Globus pallidus (tissue), 1 donor: ENCODE measurements at places on chromosomes 2 and 18.

DNA sequence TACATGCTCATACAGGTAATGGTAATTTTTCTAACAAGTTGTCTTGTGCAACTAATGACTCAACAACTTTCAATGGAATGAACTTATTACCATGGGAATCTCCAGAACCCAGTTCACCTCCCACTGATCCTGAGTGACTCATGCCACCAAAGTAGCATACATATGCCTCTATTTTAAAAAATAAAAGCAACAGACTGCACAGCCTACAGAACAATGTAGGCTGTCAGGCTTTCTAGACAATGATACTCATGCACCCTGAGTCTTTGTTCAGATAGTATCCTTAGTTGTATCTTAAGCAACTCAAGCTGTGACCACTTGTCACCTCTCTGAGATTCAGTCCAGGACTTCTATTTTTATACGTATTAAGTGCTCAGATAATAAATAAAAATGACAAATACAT, 531.0 kb upstream of the SETBP1 start:
- no peak for DNase-seq

DNA sequence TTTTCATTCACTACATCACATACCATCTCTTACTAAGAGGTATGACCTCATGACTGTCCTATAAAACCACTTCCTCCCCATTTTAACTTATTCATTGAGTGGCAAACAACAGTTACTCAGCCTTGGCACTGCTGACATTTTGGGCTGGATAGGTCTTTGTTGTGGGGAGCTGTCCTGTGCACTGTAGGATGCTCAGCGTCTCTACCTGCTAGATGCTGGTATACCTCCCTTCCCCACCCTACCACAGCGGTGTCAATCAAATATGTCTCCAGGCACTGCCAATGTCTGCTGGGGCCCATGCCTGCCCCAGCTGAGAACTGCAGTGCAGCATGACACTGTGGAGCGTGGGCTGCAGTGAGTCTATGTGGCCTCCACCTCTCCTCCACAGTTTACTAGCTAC, 76.3 kb upstream of the MGAT4A start:
- DNase-seq = no peak

- DNase-seq = peak; percentile 48
These were observed 96.1 kb downstream of the UGGT1 start for GRCh38 chr2:128187032-128187654.

DNA sequence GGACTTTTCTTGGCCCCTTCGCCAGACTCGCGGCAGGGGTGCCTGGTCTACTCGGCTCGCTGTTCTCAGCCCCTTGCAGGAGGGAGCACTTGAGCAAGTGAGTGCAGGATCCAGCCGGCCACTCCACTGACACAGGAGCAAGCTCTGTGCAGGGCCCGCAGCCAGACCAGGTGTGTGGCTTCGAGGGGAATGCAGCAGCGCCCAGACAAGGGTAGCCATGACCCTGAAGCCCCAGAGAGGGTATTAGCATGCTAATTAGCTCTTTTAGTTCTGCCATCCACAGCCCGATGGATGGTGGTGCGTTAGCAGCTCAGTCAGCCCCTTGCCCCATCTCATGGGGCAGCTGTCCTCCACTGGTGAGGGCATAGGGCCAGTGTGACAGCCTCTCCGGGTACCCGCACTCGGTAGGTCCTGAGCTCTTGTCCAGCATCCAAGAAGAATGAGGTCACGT, 103.2 kb upstream of the HS6ST1 start:
- DNase-seq = no peak

DNA sequence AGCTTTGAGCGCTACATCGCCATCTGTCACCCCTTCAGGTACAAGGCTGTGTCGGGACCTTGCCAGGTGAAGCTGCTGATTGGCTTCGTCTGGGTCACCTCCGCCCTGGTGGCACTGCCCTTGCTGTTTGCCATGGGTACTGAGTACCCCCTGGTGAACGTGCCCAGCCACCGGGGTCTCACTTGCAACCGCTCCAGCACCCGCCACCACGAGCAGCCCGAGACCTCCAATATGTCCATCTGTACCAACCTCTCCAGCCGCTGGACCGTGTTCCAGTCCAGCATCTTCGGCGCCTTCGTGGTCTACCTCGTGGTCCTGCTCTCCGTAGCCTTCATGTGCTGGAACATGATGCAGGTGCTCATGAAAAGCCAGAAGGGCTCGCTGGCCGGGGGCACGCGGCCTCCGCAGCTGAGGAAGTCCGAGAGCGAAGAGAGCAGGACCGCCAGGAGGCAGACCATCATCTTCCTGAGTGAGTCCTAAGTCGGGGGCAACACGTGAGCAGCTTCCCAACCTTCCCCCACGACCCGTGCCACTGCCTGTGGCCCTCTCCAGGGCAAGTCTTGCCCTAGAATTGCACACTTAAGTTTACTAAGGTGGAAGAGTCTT, 928 bp downstream of the GPR39 start:
- DNase-seq = no peak

GRCh38 chr2:230868947-230869913, 4.5 kb downstream of the ITM2C start:
- DNase-seq = no peak

- peak; percentile 56 for DNase-seq
These were observed 77.5 kb downstream of the OSBPL6 start for GRCh38 chr2:178271629-178272333.

DNA sequence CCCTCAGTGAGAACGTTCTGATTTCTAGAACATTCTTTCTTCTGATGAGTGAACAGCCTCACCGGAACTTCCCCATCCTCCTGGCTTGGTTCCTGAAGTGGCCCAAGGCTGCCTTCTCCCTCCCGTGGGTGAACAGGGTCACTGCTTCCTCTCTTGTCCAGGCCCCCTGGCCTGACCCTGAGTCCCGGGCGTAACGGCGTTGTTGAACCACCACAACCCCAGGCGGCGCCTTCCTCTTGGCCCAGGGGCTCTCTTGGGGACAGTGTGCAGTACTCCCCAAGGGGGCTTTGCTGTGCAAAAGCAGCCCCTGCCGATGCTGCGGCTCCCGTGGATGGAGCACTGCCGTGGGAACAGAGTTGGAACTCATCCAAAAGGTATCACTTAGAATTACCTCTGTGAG, 147.2 kb downstream of the TSN start:
- no peak for DNase-seq

DNA sequence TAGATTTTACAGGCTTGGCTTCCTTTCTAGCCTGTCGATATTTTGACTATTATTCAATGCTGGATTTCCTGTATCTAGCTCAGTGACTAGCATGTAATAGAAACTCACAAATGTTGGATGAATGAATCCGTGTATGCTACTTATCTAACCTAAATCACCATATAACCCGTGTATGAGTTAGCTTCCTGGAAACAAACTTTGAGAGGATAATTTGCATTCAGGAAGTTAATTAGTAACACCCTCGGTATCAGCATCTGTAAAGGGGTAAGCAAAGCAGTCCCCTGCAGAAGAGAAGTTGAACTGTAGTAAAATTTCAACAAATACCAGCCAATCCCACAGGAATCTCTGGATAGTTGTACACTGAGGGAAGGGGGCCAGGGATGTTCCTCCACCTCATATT, 269.4 kb upstream of the LRATD1 start:
- DNase-seq = no peak

DNA sequence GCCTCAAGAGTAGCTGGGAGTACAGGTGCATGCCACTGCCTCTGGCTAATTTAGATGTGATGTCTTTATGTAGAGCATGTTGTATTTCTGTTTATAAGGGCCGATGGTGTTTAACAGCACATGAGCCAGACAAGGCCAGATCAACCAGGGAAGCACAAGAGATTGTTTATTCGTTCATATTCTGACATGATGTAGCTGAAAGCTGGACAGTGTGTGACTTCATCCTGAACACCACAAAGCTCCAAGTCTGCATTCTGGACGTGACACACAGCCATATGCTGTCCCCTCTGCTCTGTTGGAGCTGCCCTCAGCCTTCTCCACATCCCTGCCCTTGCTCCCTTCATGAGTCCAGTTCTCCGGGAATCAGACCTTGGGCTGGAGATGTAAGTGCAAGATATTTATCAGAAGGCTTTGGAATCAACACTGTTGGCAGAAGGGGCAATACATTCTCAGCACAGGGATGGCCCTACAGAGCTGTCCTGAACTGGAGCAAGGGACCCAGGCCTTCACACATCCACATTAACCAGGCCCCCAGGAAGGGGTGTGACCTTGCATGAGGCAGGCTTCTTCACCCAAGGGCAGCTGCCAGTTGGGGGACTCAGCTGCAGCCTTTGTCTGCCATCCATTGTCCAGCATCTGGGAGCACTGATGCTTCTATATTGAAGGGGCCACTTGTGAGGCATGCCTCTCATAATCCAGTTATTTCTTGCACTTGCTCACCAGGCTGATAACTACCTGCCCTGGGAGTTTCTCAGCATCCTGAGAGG, 38.5 kb downstream of the EDAR start:
- DNase-seq = no peak

DNA sequence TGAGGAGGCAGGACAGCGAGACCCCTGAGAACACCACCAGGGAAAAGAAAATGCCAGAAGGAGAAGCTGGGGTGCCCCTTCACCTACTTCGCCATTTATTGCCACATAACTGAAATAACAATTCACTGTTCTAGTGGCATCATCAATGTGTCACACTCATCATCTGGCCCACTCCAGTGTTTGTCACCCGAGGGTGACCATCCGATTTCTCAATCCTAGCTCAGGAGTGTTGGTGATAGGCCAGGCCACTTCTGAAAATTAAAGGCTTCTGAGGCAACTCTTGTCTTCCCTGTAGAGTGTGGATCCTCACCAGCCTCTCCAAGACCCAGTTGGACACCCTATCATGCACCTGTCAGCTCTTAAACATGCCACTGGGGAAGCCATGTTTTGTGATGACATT, 62.9 kb upstream of the BZW1 start:
- no peak for DNase-seq

DNA sequence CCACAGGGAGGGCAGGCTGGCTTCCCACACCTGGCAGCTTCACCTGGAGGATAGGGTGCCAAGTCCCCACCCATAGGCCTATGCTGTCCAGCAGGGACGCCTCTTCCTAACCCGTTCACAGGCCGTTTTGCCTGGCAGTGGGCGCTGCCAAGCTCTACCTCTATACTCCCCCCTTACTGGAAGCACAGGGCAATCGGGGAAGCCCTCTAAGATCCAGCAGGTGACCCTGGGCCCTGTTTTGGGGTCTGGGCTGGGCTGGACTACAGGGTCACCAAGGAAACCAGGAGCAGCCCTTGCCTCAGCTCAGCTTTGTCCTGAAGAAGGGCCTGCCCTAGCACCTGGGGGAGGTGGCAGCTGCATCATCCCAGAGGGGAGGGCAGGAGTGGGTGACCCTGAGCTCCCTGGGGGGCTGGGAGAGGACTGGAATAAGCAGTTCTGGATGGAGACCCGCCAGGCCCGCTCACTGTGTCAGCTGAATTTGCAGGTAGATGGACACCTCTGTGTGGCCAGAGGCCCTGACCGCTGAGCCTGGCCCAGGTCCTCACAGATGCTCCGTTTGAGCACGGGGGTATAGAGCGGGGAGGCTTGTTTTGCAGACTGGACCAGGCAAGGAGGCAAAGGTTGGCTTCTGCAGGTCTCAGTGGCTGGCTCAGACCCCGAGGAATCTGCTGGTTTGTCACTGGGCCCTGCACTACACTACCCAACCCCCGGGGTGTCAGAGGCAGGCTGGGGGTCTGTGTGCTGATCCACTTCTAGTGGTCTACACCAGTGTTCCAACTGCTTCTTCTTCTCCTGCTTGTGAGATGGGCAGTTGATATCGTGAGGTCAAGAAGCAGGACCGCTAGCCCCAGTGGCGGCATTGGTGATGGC, 163.1 kb downstream of the ASB1 start:
- DNase-seq = no peak

GRCh38 chr2:110885256-110885655, 152.9 kb downstream of the ACOXL start:
- DNase-seq = no peak

- DNase-seq = no peak
These were observed 131.1 kb downstream of the LTBP1 start for GRCh38 chr2:33077844-33078243.

DNA sequence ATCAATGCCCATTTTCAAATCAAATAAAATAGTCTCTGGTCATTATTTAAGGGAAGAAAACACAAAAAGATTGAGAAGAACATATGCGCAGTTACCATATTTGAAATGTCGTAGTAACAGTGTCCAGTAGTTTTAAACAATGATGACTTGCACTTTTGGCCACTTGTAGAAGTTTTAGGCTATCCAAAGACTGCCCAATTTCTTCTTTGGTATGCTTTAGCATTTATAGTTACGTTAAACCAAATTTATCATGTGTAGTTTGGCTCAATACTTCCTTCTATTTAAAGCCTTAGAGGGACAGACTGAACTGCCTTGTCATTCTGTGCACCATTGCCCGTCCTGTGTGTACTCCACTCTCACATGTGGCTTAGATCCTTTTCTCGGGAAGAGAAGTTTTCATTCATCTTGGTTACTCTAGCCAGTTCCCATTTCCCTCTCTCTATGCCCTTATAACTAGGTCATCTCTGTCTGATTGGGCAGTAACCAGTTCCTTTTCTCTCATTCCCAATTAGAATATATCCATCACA, 84.8 kb upstream of the TTN start:
- no peak for DNase-seq

DNA sequence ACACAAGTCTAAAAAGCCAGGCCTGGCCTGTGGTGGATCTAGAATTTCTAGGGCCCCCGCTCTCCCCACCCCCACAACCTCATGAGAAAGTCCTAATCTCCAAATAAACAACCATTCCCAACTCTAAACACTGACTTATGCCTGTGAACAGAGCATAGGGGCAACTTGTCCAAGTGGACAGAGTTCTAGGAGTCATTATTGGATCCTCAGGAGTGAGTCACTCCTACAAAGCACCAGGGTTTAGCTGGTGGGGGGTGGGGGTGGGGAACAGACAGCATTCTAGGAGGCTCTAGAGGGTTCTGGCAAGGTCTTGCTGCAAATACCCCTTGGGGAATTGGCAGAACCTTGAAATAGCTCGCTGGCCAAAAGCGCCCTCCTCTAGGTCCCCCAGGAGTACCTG, 83.3 kb downstream of the ZCCHC2 start:
- DNase-seq = no peak

DNA sequence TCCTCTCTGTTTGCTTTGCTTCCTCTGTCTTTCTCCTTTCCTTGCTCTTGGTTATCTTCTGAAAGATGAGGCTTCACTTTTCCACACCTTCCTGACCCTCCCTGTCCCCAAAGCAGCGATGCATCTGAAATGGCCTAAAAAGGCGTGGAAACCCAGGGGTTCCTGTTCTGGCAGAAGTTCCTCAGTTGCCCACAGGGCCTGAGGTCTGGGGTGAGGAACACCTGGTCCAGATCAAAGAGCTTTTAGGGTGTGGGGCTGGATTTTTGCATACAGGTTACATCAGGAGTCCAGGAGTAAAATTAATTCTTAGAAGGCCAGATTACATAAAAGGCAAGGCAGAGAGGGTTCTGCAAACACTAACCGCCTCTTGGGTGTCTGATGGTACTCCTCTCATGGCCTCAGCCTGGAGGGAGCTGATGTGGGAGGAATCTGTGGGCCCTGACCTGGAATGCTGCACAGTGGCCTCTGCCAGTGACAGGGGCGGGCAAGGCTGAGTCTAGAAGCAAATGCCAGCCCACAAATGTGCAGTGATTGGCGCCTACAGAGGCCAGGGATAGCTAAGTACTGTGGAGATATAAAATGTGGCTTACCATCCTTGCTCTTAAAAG, 41.8 kb downstream of the INPP4A start:
- DNase-seq = no peak
